Endothelial cell (in vitro differentiated cells): ENCODE measurements at places on chromosomes 6 and 20.

DNA sequence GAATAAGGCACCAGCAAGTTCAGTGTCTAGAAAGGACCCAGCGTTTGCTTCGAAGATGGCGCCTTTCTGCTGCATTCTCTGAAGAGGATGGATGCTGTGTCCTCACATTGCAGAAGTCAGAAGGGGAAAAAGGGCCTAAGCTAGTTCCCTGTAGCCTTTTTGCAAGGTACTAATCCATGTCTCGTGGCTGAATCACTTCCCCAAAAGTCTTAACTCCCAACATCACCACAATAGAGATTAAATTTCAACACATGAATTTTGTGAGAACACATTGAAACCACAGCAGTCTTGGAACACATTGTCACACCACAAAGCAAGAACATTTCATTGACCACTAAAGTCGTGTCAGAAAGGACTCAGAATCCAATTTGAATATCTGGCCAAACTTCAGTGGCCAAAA is 42.1 kb downstream of the KLHL31 start:
- DNase-seq = no peak

DNA sequence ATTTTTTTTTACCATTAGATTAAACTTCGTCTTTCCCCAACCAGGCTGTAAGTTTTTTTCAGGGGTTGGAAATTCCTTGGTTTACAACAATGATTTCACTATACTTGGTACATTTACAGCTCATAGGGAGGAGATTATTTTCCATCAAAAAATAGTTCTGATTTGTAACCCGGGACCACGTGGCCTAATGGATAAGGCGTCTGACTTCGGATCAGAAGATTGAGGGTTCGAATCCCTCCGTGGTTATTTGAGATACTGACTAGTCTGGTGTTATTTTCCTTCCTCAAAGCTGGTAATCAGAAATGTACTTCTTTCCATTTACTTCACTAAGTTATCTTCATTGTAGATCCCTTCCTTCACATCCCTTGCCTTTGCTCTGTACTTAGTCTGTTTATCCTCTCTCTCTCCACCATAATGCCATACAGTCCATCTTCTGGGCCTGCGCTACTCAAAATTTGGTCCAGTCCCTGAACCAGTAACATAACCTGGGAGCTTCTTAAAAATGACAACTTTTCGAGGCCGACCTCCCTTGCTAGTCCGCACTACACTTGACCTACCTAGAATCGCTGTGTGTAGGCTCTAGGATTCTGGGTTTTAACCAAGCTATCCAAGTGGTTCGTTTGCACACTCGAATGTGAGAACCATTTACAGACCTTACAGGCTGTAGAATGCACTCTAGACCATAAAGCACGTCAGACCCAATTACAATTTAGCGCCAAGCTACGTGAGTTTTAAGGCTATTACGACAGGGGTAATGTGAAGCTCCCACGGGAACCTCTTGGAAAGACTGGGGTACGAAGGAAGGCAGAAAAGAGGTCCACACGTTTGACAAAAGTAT is 42.1 kb upstream of the BTN3A2 start:
- DNase-seq = peak; percentile 65

GRCh38 chr6:100455230-100456124 is 9.2 kb downstream of the SIM1 start:
- no peak for DNase-seq

- DNase-seq = peak; percentile 39
Measured at GRCh38 chr6:113855500-113856374, 1.4 kb upstream of the MARCKS start.

DNA sequence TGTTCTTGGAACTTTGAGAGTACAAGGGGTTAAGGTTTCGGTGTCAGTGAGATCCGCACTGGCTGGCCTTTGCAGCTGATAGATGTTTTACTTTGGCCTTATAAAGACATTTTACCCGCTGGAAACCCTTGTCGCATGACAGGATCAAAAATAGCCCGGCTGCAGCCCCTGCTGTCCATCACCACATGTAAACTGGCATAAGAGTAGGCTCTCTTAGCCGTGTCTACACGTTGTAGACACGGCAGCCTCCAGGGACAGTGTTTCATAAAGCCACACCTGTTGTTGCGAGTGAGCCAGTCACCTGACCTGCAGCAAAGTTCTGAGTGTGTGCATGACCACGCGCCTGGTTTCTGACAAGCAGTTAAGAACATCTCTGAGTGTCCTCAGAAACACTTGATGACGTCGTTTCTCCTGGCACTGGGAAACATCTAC is 8.5 kb downstream of the RBM24 start:
- no peak for DNase-seq

DNA sequence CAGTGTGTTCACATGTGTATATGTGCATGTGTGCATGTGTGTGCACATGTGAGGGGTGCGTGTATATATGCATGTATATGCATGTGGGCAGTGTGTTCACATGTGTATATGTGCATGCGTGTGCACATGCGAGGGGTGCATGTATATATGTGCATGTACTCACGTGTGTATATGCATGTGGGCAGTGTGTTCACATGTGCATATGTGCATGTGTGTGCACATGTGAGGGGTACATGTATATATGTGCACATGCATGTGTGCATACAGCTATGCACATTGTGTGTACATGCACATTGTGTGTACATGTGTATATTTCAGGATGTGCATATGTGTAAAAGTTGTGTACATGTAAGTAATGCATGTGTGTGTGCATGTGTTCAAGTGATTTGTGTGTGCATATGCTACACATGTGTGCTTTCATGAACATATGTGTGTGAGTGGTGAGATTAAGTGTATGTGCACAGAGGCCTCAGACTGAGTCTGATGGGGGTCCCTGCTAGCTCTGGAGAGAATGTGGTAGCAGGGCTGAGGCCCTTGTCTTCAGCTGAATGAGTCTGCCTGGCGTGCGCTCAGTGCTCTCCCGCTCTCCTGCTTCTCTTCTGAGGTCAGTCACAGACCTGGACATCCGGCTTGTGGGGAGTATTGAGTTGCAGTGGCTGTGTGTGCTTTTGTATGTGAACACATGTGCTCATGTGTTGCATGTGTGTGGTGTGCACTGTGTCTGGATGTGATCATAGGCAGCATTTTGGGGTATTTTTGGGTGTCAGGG is 19.9 kb upstream of the MYT1 start:
- DNase-seq = no peak

DNA sequence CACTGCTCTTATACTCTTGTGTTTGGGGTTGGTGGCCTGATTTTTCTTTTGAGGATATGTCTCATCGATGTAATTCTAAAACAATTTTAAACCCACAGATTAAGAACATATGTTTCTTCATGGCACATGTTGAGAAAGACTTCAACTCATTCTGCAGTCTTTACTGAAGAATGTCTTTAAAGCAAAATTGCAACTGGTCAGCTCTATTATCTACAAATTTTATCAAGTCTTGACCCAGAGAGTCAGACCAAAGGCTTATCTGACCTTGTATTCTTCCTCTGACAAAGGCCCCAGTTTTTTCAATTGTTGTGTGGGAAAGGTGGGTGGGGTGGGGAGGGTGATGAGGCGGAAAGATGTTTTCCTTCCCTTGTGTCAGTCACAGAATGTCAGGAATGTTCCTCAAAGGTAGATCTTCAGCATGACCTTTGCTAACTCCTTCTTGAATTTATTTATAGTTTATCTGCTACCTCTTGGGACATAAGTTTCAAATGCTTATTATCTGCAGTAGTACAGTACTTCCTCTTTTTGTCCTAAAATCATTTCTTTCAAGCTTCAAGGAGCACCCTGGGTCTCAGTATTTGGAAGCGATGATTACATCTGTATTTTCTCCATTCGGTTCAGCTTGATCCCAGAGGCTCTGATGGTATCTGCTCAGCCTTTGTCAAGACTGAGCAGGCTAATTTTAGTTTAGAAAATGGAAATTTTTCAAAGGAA is 63.2 kb upstream of the TIAM2 start:
- no peak for DNase-seq

DNA sequence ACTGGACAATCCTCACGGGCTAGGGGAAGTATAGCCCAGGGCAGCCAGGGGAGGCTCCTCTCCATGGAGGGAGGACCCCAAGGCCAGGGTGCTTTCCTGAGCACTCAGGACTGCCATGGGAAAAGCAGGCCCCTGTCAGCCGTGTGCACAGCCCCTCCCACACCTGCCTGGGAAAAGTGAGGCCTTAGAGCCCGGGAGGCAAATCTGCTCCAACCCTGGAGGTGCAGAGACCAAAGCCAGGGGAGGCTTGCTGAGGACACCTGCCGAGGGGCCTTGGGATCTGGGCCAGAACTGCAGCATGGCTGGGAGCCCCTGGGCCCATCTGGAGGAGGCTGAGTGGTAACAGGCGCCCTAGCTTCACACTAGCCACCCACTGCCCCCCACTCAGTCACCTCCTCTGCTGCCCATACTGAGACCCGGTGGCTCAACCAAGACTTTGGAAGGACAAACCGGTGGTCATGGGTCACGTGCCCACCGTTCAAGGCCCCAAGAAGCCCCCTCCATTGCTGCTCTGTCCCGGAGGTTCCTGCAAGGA is 55.2 kb downstream of the YTHDF1 start:
- no peak for DNase-seq

GRCh38 chr20:58618351-58619076 is 32.6 kb upstream of the STX16 start:
- DNase-seq = no peak

GRCh38 chr6:93792746-93793145 is 373.4 kb upstream of the EPHA7 start:
- DNase-seq = no peak

- DNase-seq = no peak
Measured at GRCh38 chr6:40848868-40849514, 190.0 kb downstream of the UNC5CL start.

GRCh38 chr20:31922181-31922580 is 29.7 kb downstream of the PDRG1 start:
- no peak for DNase-seq

GRCh38 chr20:43349841-43350240 is 107.9 kb upstream of the SRSF6 start:
- no peak for DNase-seq

DNA sequence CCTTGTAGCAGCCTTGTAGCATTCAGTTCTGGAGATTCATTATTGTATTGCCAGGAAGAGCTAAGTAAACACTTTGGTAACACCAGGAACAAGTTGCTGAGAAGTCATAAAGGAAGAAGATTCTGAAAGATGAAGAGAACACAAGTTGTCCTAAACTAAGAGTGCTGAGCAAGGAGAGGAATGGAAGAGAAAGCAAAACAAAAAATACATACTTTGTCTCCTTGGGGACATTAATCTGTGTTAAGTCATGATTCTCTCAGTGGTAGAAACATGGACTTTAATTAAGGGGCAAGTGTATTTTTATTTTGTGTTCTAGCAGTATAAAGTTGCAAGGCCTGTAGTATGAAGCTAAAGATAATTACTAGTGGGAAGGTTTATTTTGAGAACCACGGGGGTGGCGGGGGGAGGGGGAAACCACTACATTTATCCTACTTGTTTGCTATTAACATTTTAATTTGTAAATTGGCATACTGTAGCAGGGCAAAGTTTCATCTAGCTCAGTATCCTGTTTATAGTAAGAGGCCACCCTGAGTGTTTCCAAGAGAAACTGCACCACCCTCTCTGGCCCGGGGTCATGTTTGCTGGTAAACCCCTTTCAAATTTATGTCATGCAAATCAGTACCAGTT is 463.0 kb downstream of the CDKAL1 start:
- DNase-seq = no peak

- no peak for DNase-seq
Measured at GRCh38 chr6:107110200-107110599, 5.1 kb downstream of the BEND3 start.

- no peak for DNase-seq
Measured at GRCh38 chr6:18861204-18861603, 474.1 kb downstream of the RNF144B start.

DNA sequence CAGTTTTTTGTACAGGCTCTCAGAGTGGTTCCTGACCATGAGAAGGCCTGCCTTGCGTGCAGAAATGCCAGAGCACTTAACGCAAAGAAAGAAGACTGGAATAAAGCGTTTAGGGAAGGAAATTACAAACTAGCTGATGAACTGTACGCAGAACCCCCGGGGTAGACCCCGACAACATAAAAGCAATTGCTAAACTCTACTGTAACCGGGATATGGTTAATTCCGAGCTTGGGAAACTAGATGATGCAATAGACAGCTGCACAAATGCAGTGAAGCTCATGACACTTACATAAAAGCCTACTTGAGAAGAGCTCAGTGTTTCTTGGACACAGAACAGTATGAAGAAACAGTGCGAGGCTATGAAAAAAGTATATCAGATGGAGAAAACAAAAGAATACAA is 35.7 kb downstream of the CITED2 start:
- no peak for DNase-seq

DNA sequence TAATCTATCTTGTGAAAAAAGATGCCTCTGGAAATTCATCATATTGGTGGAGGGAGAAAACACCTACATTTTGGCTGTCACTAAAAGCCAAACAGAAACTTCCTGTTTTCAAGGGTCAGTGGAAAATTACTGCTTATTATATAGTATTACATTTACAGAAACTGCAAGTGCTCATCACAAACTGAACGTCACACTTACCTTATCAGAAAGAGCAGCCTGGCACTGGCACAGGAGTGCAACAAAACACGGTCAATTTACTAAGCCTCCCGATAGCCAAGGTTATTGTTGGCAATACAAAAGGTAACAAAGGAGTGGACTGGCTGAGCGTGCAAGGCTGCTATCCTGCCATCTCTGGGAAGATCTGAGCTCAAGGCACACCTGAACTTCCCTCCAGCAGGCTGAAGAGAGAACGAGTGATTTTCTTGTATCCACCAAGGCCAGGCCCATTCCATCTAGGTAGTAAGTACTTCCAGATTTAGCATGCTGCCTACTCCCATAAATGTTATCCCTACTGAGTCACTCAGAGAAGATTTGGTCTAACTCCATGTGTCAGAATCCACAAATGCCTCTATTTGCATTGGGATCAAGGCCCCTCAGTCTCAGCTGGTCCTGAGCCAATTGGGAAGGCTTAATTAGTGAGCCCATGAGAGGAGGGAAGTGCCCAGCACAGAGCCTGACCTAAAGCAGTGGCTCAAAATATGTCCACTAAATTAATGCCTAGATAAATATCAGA is 399.8 kb downstream of the BTBD9 start:
- no peak for DNase-seq

GRCh38 chr6:112800916-112801315 is 453.8 kb downstream of the RFPL4B start:
- DNase-seq = no peak

DNA sequence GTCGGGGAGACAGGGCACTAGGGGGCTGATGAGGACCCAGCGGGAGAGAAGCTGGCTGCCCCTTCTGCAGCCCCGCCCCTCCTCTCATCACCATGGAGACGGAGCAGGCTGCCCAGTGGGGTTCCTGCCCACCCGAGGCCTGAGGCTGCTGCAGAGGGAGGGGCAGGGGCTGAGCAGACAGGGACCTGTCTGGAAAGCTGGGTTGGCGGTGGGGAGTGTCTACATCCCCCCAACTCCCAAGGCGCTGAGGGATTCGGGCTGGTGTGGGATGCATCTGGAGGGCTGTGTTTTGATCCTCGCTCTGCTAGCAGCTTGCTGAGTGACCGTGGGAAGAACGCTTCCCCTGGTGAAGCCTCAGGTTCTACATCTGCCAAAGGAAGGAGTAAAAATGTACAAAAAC is 1.2 kb upstream of the BPI start:
- no peak for DNase-seq

DNA sequence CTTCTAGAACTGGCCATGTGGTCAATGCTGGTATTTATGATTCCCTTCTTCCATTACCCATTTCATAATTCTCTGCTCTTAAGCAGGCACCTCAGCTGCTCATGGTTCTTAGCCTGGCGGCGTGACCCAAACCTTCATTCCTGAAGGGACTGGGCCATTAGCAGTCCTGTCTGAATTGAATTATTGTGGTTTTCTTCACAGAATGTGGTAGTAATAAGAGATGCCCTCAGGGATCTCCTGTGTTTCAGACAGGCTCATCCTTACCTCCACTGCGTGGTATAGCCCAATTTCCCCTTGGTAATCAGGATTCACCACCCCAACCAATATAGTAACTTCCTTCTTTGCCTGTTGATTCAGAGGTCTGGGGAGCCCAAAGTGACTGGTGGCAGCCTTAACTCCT is 37.6 kb downstream of the PKIB start:
- no peak for DNase-seq
